ENCODE measurements at places on chromosomes 13 and 19. TPM values are rescaled to one million over a fixed set of nuclear protein-coding genes. Genes with fewer than 3 reads are reported as not detected.

GRCh38 chr19:16205205-16206045 is 7.7 kb downstream of the AP1M1 start:
- DNase-seq: no peak

The FGF21 gene
- total RNA-seq: not detected

The ACP7 gene
- not detected for total RNA-seq

DNA sequence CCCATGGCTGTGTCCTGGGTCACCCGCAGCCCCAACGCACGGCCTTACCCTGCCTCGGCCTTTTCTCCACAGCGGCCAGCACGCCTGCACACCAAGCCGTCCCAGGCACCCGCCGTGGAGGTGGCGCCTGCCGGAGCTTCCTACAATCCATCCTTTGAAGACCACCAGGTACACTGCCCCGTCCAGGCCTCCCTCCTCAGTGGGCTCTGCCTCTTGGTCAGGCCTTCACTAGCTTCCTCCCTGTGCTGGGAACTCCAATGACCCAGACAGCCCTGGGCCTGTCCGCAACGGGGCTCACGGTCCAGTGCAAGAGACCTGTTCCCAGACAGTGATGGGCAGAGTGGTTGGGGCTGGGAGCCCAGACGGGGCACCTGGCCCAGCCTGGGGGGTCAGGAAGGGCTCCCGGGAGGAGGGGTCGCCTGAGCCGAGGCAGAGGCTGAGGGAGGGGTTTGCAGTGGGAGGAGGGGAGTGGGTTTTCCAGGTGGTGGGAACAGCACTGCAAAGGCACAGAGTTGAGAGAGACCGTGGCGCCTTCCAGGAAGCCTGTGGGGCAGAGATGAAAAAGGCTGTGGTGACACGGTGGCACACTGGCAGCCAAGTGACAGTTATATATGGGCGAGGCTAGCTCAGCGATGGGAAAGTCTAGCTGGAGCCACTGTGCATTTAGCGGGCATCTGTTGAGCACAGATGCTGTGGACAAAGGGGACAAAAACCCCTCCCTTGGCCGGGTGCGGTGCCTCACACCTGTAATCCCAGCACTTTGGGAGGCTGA is 7.3 kb downstream of the NOP53 start:
- DNase-seq: no peak

- DNase-seq: no peak
Observed at GRCh38 chr19:43812259-43812658, 10.0 kb upstream of the LYPD5 start.

GRCh38 chr19:34363094-34363493 is 1.9 kb upstream of the GPI start:
- no peak for DNase-seq

The PGLYRP2 gene
- not detected for total RNA-seq

The KCNN4 gene
- 40.0 TPM for total RNA-seq

DNA sequence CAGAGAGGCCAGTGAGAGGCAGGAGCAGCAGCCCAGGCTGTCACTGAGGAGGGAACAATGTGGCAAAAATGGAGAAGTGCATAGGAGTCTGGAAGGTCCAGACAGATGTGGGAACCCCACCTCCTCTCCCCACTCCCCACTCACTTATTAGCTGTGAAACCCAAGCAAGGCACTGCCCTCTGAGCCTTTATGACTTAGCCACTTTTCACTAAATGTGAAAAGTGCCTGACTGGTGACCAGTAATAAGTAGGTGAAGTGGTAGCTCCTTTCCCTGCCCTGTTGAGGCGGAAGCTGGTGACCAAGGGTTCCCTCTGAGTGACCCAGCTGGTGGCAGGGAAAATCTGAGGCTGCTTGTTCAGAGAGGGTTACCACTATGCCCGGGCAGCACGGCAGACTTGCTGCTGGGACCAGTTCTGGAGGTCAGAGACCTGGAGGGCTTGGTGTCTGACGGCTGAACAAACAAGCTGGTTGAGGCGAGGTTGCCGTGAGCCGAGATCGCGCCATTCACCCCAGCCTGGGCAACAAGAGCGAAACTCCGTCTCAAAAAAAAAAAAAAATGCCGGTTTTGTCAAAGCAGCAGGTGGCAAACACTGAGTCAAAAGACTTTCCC is 80.0 kb downstream of the ZNF429 start:
- no peak for DNase-seq

GRCh38 chr19:45613926-45614725 is 12.1 kb upstream of the GPR4 start:
- DNase-seq: no peak

The CATSPERD gene
- total RNA-seq: 0.26 TPM

The GNG8 gene
- total RNA-seq: not detected

DNA sequence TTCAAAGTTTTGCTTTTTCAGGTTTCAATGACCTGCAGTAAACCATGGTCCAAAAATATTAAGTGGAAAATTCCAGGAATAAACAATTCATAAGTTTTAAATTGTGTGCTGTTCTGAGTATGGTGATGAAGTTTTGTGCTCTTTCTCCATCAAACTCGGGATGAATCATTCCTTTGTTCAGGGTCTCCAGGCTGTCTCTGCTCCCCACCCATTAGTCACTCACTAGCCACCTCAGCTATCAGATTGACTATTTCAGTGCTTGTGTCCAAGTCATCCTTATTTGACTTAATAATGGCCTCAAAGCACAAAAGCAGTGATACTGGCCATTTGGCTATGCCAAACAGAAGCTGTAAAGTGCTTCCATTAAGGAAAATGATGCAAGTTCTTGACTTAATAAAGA is 1140.4 kb downstream of the EFNB2 start:
- DNase-seq: no peak

The KCNC3 gene
- 21.7 TPM for total RNA-seq

GRCh38 chr19:58557221-58558065 is 968 bp downstream of the UBE2M start:
- no peak for DNase-seq

GRCh38 chr13:110575322-110576069 is 14.0 kb upstream of the RAB20 start:
- DNase-seq: no peak

The STOML3 gene
- total RNA-seq: not detected
